ENCODE measurements at places on chromosomes 13 and 19.

DNA sequence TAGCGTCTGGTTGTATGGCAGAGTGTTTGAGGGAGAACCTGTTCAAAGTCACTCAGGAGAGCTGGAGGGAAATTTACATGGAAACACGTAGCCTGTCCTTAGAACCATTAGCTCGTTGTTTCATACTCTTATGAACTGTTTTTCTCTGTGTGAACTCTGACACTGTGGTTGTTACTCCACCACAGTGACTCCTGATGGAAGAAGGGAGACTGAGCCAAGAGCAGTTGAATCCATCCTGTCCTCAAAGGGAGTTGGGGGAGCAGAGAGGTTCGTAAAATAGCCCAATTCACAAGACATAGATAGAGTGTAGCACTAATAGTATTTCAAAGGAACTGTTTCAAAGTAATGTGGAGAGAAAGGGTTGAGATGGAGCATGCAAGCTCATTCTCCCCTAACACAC lies 964.8 kb downstream of the PCDH9 start:
- DNase-seq, result no peak

DNA sequence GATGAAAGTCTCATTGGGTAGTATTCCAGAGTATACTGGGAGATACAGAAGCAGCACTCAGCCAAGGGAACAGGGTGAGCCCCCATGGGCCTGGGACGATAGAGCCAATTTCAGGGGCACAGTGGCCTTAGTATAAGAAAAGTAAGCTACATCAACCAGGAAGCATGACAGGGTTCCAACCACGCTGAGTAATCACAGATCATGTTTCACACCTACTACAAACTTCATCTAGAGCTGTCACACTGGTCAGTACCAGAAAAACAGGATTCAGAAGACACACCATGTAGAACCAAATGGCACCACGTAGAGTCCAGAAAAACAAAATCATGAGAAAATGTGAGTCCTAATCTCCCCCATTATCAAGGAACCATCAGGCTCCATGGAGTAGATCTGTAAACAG lies 1292.4 kb upstream of the MIR17HG start:
- no peak for DNase-seq

DNA sequence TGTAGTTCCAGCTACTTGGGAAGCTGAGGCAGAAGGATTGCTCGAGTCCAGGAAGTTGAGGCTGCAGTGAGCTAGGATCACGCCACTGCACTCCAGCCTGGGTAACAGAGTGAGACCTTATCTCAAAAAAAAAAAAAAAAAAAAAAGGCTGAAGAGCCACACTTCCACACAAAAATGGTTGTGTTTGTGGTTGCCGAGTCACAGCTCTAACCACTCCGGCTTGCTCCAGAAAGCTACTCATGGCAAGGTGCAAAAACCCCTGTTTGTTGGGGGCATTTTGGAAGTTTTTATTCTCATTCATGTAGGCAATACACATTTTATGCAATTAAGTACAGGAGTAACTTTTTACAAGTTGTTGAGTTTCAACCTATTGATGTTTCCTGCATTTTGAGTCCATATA lies 93.5 kb downstream of the INSR start:
- no peak for DNase-seq

DNA sequence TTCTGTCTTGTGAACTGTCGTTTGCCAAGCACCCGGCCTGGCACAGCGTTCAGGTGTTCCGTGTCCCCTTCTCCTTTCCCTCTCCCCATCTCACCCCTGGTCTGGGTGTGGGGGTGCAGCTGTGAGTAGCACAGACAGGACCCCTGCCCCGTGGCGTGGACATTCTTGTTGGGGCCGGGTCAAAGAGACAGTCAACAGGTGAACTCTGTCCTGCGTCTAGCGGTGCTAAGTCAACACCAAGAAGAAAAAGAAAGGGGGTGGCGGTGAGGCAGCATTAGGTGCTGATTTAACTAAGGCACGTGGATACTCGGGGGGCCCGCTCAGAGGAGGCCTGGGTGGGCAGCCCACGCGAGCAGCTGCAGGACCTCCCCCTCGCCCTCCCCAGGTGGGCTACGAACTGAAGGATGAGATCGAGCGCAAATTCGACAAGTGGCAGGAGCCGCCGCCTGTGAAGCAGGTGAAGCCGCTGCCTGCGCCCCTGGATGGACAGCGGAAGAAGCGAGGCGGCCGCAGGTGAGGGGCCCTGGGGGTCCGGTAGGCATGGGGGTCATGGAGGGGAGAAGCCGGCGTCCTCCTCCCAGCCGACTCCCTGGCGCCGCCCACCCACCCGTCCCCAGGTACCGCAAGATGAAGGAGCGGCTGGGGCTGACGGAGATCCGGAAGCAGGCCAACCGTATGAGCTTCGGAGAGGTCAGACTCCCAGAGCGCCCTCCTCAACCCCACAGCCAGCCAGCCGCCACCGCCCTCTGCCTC lies 9.7 kb upstream of the CNOT3 start:
- DNase-seq, result no peak

DNA sequence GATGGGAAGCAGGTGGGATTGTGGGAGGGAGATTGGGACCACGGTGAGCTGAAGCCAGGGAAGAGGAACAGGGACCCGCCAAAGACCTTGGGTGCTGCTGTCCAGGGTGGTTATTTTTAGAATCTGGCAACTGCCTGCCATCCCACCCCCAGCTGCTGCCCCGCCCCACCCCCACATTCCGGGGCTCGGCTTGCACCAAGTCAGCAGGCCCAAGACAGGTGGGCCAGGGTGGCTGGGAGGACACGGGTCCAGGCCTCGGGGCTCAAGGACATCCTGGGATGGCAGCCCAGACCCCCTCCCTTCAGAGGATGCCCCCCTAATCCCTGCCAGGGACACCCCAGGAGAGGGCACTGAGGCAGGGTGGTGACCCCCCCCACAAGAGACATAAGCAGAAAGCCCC lies 827 bp downstream of the CKM start:
- no peak for DNase-seq

DNA sequence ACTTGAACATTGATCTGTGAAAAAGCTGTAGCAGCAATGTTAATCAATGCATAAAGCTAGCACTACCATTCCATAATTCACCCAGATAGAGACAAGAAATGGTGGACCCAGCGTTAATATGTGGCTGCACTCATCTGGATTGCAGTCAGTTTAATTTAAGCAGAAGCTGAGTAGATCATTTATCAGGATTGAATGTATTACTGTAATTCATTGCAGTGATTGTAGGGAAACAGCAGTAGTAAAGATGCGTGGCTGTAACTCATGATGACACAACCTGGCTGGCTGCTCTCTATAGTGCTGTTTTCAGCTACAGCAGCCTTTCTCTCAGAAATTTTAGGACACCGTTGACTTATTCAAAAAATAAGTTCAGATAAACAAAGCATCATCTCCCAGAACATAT lies 499.5 kb upstream of the SLITRK6 start:
- DNase-seq, result no peak

- DNase-seq, result no peak
Observed at GRCh38 chr13:110262508-110263291, 44.3 kb downstream of the COL4A1 start.

Measured in stimulated activated CD4-positive, alpha-beta T cell treated with anti-CD3 and anti-CD28 coated beads, TNF-alpha, amount 100 ng/mL, for 1 hour (primary cell).